ENCODE measurements at places on chromosomes 7 and 10. TPM values are rescaled to one million over a fixed set of nuclear protein-coding genes. Genes with fewer than 3 reads are reported as not detected.

HMX3 gene
- not detected for total RNA-seq

PPP1R9A gene
- total RNA-seq: not detected

C7orf57 gene
- total RNA-seq: 0.10 TPM

SORCS1 gene
- total RNA-seq: not detected

CLRN3 gene
- not detected for total RNA-seq

GPC2 gene
- 8.1 TPM for total RNA-seq

DDC gene
- total RNA-seq: not detected

FAM20C gene
- not detected for total RNA-seq

CCDC146 gene
- total RNA-seq: 10.7 TPM

CEP55 gene
- 81.1 TPM for total RNA-seq

PRKAG2 gene
- 23.6 TPM for total RNA-seq

NME8 gene
- total RNA-seq: not detected

CALHM1 gene
- 1.8 TPM for total RNA-seq

EPDR1 gene
- total RNA-seq: 0.52 TPM

- no peak for DNase-seq
Observed at GRCh38 chr10:131172433-131172832, 139.1 kb downstream of the TCERG1L start.

GRCh38 chr10:132477066-132477397 is 60.6 kb upstream of the INPP5A start:
- DNase-seq: no peak

- DNase-seq: no peak
Observed at GRCh38 chr7:124792002-124792401, 26.4 kb upstream of the GPR37 start.

GRCh38 chr10:105834261-105835059 is 1193.4 kb downstream of the SORCS3 start:
- DNase-seq: no peak

GRCh38 chr10:29703271-29703670 is 68.5 kb upstream of the SVIL start:
- no peak for DNase-seq

DNA sequence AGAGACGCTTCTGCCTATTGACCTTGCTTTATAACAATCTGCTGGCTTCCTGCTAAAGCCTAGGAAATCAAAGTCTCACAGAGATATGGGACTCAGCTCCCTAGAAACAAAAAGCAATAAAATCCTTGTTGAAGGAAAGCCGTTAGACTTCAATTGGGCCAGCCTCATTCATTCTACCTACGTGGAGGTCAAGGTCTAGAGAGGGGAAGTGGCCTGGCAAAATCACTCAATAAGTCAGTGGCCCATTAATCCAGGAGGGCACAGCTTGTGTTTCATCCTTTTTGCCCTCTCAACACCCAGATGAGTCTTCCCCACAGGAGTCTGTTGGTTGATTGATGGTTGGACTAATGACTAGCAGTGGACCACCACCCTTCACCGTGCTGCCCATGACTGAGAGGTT is 40.5 kb upstream of the ACSL5 start:
- DNase-seq: no peak

DNA sequence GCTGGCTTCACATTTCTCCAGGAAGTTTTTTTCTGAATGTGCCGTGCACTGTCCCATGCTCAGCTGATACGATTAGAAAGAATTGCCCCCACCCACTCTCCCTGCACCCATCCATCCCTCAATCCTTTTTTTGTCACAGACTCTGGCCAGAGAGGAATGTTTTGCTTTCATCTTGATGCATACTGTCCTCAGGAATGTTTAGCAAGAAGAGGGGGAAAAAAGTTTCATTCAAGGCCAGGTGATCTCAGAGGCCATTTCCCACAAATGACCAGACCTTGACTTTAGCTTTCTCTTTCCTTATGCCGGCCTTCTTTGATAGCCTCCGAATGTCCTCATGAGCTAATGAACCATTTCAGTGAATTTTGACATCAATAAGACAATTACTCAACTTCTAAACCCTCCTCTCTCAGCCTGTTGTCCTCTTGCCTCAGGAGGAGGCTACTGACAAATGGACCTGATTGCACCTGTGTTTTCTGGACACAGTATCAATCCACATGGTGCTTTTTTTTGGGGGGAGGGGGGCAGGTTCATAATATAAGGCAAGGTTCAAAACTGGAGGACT is 105.0 kb upstream of the KLF6 start:
- DNase-seq: no peak

DNA sequence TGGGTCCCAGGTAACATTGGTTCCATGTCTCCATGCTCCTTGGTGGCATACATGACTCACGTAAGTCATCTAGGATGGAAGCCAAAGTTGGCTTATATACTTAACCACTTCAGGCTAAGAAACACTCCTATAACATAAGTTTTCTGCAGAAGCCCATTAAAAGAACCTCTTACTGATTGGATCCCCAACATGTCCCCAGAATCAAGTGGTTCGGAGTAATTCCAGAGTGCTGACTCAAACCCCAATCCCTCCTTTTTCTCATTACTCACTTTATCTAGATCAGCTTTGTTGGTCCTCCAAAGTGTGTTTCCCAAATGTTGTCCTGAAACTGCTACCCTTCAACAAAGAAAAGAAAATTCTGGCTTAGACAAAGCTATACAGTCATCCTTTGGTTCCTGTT is 10.1 kb upstream of the ATOH7 start:
- no peak for DNase-seq

- no peak for DNase-seq
Observed at GRCh38 chr7:23191022-23191421, 9.2 kb downstream of the NUP42 start.

GRCh38 chr7:130814778-130815335 is 80.8 kb upstream of the KLF14 start:
- no peak for DNase-seq

DNA sequence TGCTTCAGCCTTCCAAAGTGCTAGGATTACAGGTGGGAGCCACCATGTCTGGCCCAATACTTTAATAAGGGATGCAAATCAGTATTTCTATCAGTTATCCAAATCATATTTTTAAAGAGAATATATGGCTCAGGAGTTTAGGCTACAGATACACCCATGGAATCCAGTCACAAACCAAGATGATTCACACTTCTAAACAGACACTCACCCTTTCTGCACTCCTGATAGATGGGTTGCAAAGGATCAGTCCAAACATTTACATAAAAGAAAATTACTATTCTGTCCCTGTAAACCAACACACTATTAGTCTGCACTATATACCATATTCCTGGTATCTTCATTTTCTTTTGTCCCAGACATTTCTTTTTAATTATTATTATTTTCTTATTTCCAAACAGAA is 2.2 kb downstream of the MORN4 start:
- no peak for DNase-seq

GRCh38 chr7:130090745-130091532 is 20.6 kb downstream of the KLHDC10 start:
- no peak for DNase-seq

GRCh38 chr7:151321341-151321740 is 20.3 kb upstream of the NUB1 start:
- no peak for DNase-seq

GRCh38 chr10:99619090-99619800 is 994 bp downstream of the SLC25A28 start:
- DNase-seq: peak; percentile 26

DNA sequence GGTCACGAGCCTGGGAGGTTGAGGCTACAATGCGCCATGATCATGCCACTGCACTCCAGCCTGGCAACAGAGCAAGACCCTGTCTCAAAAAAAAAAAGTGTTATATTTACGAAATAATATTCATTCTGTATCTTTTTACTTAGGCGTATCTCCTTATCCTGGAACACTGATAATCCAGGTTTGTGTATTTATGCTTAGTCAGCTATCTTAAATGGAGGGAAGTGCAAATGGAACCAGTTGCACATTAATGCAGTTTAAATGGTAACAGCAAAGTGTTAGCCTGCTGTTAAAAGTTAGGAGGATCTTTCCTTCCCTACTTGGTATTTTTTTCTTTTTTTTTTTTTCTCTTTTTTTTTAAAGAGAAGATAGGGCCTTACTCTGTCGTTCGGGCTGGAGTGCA is 36.0 kb upstream of the RBM20 start:
- no peak for DNase-seq

DNA sequence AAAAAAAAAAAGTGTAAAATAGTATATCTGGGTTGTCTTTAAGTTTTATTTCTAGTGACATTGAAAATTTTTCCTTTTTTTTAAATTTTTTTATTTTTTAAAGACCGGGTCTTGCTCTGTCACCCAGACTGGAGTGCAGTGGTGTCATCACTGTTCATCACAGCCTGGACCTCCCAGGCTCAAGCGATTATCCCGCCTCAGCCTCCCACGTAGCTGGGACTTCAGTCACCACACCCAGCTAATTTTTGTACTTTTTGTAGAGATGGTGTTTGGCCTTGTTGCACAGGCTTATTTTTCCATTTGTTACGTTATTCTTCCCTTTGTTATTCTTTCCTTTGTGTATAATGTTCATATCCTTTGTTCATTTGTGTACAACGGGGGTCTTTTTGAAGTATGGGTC is 30.1 kb downstream of the TSPAN14 start:
- no peak for DNase-seq

DNA sequence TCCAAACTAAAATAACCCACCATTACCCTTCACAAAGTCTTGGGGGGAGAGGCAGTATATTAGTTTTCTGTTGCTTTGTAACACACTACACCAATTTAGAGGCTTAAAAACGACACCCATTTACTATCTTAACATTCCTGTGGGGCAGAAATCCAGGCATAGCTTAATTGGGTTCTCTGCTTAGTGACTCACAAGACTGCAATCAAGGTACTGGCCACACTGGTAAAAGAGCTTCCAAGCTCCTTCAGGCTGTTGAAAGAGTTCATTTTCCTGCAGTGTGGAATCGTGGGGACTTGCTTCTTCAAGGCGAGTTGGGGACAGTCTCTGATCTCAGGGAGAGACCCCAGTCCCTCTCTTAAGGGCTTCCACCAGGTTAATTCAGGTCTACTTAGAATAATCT is 139.1 kb downstream of the XPNPEP1 start:
- no peak for DNase-seq

DNA sequence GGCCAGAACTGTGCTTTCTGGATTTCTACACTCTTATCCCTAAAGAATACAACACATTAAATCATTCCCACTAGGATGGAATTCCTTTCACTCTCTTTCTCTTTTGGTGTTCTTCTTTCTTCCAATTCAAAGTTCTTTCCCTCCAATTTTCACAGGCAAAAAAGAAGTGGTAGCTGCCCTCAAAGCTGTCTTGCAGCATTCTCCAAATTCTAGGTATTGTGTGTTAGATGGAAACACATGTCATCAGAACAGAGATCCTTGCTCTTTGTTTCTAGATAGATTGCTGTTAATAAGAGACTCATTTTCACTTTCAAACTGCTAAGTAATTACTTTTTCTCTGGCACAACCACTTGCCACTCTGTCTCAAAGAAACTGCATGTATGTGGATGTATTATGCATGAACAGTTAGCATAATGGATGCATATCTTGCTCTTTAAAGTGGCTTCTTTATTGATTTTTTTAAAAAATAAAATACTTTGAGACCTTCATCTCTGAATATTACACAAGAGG is 31.0 kb downstream of the SHTN1 start:
- DNase-seq: no peak

DNA sequence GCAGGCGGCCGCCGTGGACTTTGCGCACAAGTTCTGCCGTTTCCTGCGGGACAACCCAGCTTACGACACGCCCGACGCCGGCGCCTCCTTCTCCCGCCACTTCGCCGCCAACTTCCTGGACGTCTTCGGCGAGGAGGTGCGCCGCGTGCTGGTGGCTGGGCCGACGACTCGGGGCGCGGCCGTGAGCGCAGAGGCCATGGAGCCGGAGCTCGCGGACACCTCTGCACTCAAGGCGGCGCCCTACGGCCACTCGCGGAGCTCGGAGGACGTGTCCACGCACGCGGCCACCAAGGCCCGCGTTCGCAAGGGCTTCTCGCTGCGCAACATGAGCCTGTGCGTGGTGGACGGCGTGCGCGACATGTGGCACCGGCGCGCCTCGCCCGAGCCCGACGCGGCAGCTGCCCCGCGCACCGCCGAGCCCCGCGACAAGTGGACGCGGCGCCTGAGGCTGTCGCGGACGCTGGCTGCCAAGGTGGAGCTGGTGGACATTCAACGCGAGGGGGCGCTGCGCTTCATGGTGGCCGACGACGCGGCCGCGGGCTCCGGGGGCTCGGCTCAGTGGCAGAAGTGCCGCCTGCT is 14.1 kb downstream of the SH2B2 start:
- DNase-seq: no peak

GRCh38 chr10:59997827-59998525 is 91.6 kb upstream of the CCDC6 start:
- DNase-seq: no peak

GRCh38 chr10:74827045-74827441 is 643 bp downstream of the KAT6B start:
- DNase-seq: no peak

DNA sequence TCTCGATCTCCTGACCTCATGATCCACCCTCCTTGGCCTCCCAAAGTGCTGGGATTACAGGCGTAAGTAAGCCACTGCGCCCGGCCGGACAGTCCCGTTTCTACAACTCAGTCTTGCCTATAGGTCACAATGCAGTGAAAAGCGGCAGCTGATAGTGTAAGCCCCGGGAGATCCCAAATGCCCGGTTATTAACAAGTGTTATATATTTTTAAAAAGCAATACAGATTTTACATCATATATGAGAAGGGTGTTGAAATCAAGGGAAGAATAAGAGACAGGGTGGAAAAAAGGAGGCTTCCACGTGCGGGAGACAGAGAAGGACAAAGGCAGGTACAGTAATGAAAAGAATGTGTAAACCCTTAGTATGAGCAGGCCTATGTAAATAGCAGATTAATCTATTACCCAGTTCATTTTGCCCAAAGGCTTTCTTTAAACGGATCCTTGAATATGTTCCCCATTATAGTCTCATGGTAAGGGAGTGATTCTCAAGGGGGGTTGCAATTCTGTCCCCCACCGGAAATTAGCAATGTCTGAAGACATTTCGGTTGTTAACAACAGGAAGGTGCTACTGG is 170.8 kb downstream of the PDE1C start:
- no peak for DNase-seq

GRCh38 chr10:3867454-3868270 is 82.7 kb upstream of the KLF6 start:
- no peak for DNase-seq

GRCh38 chr7:17063045-17063383 is 181.2 kb upstream of the AGR3 start:
- no peak for DNase-seq

GRCh38 chr10:14478201-14478600 is 147.5 kb upstream of the FRMD4A start:
- DNase-seq: no peak
